ENCODE measurements at places on chromosomes 16 and 17.

DNA sequence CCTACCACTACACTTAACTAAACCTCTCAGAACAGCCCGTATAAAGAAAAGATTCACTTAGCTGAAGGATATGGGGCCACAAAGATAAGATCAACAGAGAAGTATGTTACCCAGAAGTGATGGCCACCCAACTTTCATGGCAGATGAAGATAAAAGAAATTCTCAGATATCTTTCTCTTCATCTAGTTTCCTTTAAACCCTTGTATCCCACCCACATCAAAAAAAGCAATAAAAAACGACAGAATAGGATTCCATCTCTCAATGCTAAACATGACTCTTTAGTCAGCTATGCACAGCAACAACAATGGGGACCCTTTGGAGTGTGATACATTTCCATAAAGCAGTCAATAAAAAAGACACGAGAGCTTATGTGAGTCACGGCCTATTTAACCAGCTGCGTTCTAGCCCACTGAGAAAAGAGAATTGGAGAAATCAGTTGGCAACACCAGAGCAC lies 86.6 kb downstream of the SNX11 start:
- no peak for DNase-seq

- DNase-seq: peak; percentile 71
Observed at GRCh38 chr17:1592751-1593629, 30.4 kb upstream of the PITPNA start.

DNA sequence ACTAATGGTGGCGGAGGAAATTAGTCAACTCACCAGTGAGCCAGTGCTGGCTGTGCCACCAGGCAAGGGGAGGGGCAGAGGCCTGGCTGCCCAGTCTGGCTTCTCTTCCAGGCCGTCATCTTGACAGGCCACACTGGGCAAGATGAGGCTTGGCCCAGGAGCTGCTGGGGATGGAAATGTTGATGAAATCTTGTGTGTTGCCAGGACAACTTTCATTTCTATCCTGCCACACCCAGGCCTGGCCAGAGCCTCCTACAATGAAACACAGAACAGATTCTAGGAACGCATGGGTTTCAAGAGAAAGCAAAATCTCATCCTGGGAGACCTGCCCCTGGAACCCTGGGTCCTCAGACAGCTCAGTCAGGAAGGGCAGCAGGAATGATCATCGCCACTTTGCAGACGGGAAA lies 9.3 kb downstream of the HEXIM2 start:
- DNase-seq: no peak

DNA sequence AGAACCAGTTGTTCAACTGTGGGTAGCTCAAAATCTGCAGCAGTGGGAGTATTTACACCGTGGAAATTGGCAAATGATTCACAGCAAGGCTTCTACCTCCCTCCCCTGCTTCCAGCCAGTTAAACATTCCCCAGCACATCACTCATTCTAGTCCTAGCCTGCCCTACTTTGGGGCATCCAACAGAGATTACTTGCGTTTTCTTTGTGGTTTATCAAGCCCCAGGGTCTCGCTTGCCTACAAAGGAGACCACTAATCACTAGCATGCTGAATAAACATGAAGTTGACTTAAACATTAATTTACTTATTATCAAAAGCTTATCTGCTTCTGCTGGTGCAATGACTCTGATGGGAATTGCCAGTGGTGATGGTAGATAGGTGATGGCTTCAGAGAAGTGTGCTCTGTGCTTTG lies 94.5 kb downstream of the MARF1 start:
- no peak for DNase-seq

DNA sequence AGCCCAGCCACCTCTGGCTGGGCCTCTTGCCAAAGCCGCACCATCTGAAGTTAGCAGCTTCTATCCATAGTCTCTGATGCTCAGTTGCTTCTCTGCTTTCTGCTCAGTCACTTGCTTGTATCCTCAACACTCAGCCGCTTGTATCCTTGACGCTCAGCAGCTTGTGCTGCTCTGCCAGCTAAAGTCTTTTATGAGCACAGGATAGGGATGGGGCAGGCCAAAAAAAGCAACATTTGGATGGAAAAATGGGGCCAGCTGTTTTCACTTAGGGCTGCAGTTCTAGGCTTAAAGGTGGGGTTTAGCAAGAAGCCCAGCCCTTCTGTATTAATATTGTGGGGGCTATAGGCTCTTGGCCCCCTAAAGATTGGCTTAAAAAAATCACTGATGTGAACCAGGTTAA lies 739.4 kb downstream of the CDH8 start:
- DNase-seq: no peak

DNA sequence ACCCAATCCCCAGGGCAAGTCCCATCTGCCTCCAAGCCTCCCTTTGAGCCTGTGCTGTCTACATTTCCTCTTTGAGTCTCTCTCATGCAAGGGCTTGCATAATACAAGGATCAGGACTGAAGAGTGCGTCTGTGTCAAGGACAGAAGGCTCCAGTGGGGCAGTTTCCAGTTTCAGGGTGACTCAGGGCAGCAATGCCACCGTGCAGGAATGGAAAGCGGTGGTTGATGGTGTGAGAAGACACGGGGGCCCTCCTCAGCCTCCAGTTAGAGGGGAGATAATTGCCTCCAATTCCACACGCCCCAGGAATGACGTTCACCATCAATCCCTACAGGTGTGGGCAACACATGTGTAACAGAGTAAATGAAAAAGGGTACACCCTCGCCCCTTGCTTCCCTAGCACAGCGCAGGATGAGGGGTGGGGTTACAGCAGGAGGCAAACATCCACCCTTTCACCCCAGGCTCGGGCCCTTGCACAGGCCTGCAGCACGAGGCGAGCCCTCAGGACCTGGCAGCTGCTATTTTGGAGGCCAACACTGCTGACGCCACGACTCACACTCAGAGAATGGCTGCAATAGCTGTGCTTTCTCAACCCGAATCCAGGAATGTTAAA lies 24.8 kb upstream of the SLC25A19 start:
- no peak for DNase-seq

DNA sequence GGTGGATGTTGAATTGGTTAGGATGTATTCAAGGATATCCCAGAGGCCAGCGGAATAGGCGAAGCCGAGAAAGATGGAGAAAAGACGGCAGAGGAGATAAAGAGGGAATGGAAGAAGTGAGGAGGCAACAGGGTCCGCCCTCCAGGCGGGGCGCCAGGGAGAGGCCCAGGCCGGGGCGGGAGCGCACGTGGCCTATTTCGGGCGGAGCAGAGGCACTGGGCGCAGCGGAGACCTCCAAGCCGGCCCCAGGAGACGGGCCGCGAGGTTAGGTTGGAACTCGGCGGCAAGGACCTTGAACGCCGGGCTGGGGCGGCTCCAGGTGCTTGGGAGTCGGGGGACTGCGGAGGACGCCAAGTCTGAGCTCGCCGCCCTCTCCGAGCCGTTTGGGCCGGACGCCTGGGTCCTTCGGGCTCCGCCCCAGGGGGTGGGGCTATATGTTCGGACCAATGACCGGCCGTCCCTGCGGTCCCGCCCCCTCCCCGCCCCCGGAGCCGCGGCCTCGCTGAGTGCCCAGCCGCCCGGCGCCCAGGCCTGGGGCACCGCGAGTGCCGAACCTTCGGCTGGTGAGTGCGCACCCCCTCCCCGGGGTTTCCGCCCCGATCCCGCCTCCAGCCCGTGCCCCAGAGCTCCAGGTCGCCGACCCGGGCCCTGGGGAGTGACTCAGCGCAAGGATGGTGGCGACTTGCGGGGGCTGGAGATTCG lies at the start of gene ZNF771:
ZNF771 (plus strand) TSS at position 505 of the 702 bp plus-strand sequence. CDS start 448 bp downstream, outside the sequence.
- DNase-seq: peak; percentile 91

DNA sequence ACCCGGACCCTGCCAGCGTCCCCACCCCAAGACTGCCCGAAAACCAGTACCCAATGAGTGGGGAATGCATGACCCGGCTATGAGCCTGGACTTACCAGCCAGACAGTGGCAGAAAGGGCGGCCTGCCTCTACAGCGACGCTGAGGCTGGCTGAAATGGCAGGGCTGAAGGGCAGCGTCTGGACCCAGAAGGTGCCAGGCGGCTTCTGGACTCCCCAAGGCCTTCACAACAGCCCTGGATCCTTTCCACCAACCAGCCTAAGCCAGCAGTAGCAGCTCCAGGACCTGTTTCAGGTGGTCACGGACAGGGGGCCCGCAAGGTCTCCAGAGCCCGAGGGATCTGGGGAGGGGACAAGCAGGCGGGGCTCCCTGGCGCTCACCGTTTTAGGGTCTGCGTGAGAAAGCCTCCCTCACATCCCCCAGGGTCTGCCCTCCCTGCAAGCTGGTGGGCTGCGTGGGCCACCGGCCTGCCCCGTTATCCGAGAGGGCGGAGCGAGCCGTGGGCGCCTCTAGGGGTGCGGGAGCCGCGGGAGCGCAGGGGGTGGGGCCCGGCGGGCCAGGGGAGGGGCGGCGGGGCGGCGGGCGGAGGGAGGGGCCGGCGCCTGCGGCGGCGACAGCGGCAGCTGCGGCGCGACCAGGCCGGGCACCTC lies at the start of gene RIPOR1:
RIPOR1 (plus strand) TSS at position 608 of the 648 bp plus-strand sequence. CDS start 9,618 bp downstream, outside the sequence.
- peak; percentile 76 for DNase-seq

- peak; percentile 51 for DNase-seq
Observed at GRCh38 chr17:42422958-42423712, at the start of gene CAVIN1. CAVIN1 (minus strand) TSS chr17:42423256; CDS start chr17:42423097, 159 bp downstream.

DNA sequence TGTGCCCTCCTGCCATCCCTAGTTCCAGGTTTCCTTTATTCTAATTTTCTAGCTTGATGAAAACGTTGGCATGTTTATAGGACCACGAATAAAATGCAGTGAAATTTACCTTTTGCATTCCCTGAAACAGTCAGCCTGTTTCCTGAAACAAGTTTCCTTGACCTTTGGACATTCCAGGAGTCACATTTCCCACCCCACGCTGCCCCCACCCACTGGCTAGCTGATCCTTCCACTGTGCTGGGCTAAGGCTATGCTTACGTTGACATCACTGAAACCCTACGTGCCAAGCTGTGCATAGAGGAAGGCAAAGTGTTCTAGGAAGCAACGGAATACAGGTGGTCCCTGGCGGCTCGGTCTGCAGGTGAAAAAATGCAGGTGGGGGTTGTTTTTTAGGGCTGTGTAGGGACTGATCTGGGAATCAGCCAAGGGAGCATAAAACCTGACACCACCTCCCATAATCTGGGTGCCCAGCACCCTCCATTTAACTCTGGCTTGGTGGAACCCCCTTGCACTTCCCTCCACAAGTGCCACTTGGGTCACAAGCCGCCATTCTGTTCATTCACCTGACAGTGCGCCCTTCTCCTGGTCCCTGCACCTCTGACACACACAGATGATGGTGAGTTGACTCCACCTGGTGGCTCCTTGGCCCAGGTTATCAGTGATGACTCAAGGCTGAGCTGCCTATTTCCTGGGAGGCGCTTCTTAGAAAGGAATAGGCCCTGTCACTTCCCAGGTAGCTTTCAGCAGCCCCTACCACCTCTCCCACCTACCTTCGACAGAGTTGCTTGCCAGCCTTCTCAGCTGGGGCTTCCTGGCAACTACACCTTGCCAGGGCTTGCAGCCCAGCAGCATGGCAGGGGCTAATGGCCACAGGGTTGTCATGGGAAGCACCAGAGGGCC lies 83.7 kb downstream of the N4BP1 start:
- DNase-seq: peak; percentile 47

Measured in GM12892 (cell line).